ENCODE measurements at places on chromosomes 4 and X.
A peak's percentile ranks its signal among the peaks of the same experiment; 100 is the strongest.

GRCh38 chr4:48138936-48139335 lies 4.9 kb upstream of the TXK start:
- H3K27ac ChIP-seq: no peak overlapping the region
- no peaks in the 10 kb centered on the region for H3K36me3 ChIP-seq
- H3K27me3 ChIP-seq: no peaks in the 10 kb centered on the region
- no peak overlapping the region for H3K4me3 ChIP-seq

GRCh38 chr4:148986951-148987350 lies 544.7 kb upstream of the NR3C2 start:
- H3K36me3 ChIP-seq: no peaks in the 10 kb centered on the region
- H3K4me1 ChIP-seq: no peaks in the 10 kb centered on the region
- peak; percentile 38 for DNase-seq
- H3K4me3 ChIP-seq: no peak overlapping the region

- peak; percentile 58 for DNase-seq
- H3K27ac ChIP-seq: no peak overlapping the region
- H3K36me3 ChIP-seq: no peaks in the 10 kb centered on the region
- no peaks in the 10 kb centered on the region for H3K4me1 ChIP-seq
- peaks cover 43% of the 10 kb centered on the region for H3K27me3 ChIP-seq
Observed at GRCh38 chr4:16790508-16790907, 107.9 kb downstream of the LDB2 start.

DNA sequence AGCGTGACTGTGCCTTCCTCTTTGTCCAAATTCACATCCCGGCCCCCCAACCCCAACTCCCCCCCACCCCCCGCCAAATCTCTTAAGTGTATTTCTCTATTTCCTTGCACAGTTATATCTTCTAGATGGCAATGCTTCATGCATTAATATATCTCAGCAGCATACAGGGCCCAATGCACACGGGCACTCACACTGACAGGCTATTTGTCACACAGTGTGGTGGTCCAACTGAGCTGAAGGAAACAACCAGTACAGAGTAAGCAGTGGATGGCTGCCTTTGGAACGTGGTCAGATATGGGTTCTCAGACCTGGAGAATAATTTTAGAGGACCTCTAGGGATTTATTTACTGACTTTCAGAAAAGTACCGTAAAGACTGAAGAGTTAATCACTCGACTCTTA lies 681 bp downstream of the EXOC1 start:
- no peaks in the 10 kb centered on the region for H3K36me3 ChIP-seq
- peaks cover 14% of the 10 kb centered on the region for H3K4me1 ChIP-seq
- no peak for DNase-seq
- H3K4me3 ChIP-seq: no peak overlapping the region
- no peaks in the 10 kb centered on the region for H3K27me3 ChIP-seq

- no peaks in the 10 kb centered on the region for H3K4me1 ChIP-seq
- peaks cover 6% of the 10 kb centered on the region for H3K36me3 ChIP-seq
- no peak overlapping the region for H3K27ac ChIP-seq
Observed at GRCh38 chr4:89175611-89176010, 64.3 kb downstream of the TIGD2 start.

GRCh38 chr4:160562661-160563060 lies 1459.8 kb downstream of the RAPGEF2 start:
- no peak overlapping the region for H3K27ac ChIP-seq
- DNase-seq: no peak
- no peaks in the 10 kb centered on the region for H3K27me3 ChIP-seq

DNA sequence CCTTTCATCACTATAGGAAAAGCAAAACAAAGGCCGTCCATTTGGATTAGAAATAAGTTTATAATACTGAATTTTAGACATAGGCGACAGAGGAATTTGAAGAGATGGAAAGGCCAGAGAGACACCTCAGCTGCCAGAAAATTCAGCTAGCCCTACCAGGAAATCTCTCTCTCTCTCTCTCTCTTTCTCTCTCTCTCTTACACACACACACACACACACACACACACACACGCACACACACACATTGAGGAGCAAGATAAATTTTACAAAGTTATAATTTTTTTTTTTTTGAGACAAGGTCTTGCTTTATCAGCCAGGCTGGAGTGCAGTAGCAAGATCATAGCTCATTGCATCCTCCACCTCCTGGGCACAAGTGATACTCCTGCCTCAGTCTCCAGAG lies 1.4 kb downstream of the XK start:
- H3K27ac ChIP-seq: no peak overlapping the region
- no peaks in the 10 kb centered on the region for H3K36me3 ChIP-seq
- H3K27me3 ChIP-seq: peaks cover 12% of the 10 kb centered on the region
- H3K4me3 ChIP-seq: no peak overlapping the region
- DNase-seq: no peak
- H3K4me1 ChIP-seq: no peaks in the 10 kb centered on the region

DNA sequence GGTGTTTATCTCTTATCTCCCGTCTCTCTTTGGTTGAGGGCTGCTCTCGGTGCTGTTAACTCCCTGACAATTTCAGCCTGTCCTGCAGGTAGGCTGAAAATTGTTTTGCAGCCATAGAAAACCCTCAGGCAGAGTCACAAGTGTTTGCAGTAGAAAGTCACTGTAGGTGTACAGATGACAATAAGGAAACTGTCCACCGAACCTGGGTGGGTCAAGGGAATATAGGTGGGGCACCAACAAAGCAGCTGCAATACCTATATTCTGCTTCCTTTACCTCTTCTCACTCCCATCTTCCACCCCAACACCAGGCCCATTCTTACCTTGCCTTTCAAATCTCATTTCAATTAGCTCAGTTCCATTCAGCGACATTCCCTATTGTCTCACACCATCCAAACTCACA lies 381.8 kb downstream of the PPP1R2C start:
- H3K27me3 ChIP-seq: peaks cover 48% of the 10 kb centered on the region
- H3K4me3 ChIP-seq: no peak overlapping the region
- H3K36me3 ChIP-seq: no peaks in the 10 kb centered on the region
- H3K4me1 ChIP-seq: no peaks in the 10 kb centered on the region
- H3K27ac ChIP-seq: no peak overlapping the region
- DNase-seq: no peak

DNA sequence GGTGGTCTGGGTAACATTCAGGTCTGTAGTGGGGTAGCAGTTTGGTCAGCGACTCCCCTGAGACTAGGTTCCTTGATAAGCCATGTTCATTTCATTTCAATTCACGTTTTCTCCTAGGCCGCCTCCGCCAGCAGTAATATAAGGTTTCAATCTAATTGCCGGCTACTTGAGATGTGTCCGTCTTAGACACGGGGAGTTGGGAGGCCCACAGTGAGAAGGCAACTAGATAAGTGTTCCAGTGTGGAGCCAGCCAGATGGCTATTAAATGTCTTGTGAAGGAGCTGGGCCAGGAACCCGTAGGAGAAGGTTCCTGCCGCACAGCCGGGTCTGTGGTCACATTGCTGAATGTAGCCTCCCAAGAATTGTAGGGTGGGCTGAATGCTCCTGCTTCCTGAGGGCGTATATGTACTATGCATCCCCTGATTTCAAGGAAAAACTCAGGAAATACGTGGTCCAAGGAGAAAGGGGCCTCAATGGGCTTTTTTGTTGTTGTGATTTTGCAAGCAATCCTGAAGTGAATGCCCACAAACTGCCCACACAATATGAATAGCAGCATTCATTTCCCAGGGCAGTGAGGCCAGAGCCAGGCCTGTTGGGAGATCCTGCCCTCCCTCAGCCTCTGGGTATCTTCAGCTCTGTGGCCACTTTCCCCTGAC lies 220.6 kb upstream of the RPL34 start:
- H3K27me3 ChIP-seq: no peaks in the 10 kb centered on the region
- no peak overlapping the region for H3K27ac ChIP-seq
- H3K4me3 ChIP-seq: no peak overlapping the region
- no peak for DNase-seq
- H3K4me1 ChIP-seq: peaks cover 5% of the 10 kb centered on the region

DNA sequence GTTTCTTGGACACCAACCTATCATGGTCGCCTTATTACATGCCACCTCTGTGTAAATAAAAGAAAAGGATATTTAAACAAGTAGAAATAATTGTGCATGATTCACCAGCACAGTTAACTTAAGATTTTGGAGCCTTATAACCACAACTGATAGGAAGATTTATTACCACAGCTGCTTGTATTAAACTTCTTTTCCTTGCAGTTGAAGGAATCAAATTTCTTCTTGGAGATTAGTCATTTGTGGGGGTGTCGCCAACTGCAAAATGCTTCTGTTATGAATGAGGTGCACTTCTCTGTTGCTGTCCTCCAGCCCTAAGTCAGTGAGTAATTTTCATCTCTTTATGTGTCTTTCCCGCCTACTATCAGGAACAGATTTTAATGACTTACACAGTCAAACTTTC lies 73.3 kb downstream of the OR13H1 start:
- no peak overlapping the region for H3K4me3 ChIP-seq
- no peaks in the 10 kb centered on the region for H3K4me1 ChIP-seq
- no peaks in the 10 kb centered on the region for H3K36me3 ChIP-seq
- H3K27me3 ChIP-seq: no peaks in the 10 kb centered on the region
- DNase-seq: peak; percentile 54

DNA sequence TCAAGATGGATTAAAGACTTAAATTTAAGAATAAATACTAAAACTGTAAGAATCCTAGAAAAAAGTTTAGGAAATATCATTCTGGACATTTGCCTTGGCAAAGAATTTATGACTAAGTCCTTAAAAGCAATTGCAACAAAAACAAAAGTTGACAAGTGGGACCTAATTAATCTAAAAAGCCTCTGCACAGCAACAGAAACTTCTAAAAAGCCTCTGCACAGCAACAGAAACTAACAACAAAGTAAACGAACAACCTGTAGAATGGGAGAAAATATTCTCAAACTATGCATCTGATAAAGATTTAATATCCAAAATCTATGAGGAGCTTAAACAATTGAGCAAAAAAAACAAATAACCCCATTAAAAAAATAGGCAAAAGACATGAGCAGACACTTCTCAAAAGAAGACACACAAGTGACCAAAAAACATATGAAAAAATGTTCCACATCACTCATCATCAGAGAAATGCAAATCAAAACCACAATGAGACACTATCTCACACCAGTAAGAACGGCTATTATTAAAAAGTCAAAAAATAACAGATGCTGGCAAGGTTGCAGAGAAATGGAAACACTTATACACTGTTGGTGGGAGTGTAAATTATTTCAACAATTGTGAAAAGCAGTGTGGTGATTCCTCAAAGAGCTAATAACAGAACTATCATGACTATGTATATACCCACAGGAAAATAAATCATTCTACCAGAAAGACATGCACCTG lies 5.5 kb upstream of the OPRPN start:
- H3K27me3 ChIP-seq: no peaks in the 10 kb centered on the region
- H3K36me3 ChIP-seq: no peaks in the 10 kb centered on the region
- no peak overlapping the region for H3K4me3 ChIP-seq
- H3K4me1 ChIP-seq: no peaks in the 10 kb centered on the region

GRCh38 chr4:1381944-1382541 lies 24.2 kb downstream of the NKX1-1 start:
- no peaks in the 10 kb centered on the region for H3K27me3 ChIP-seq
- no peak overlapping the region for H3K4me3 ChIP-seq
- no peaks in the 10 kb centered on the region for H3K4me1 ChIP-seq
- peaks cover 33% of the 10 kb centered on the region for H3K36me3 ChIP-seq

GRCh38 chr4:138039010-138039409 lies 203.1 kb downstream of the SLC7A11 start:
- DNase-seq: no peak
- no peak overlapping the region for H3K4me3 ChIP-seq
- no peaks in the 10 kb centered on the region for H3K36me3 ChIP-seq
- no peaks in the 10 kb centered on the region for H3K27me3 ChIP-seq
- H3K4me1 ChIP-seq: peaks cover 20% of the 10 kb centered on the region
- no peak overlapping the region for H3K27ac ChIP-seq

Data from MCF 10A (cell line).